ENCODE measurements at places on chromosomes 4 and X.

DNA sequence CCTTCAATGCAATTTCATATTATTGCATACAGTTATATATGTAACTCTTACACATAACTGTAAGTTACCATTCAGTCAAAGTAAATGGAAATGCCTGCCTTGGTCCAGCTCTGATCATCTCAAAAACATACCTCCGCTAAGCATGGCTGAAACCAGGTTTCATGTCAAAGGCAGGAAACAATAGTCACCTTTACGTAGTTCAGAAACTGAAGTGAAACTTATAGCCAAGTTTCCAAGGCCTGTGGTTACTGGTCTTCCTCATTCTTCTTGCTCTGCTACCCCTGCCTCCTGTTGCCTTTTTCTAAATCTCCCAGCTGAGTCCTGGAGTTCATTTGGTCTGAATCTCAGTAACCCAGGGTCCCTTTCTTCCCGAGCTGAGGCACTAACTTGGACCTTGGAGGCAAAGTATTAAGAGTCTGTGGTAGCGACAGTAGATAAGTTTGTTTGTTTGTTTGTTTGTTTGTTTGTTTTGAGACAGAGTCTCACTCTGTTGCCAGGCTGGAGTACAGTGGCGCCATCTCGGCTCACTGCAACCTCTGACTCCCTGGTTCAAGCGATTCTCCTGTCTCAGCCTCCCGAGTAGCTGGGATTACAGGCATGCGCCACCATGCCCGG is 30.8 kb downstream of the DAPP1 start:
- no peak for DNase-seq

DNA sequence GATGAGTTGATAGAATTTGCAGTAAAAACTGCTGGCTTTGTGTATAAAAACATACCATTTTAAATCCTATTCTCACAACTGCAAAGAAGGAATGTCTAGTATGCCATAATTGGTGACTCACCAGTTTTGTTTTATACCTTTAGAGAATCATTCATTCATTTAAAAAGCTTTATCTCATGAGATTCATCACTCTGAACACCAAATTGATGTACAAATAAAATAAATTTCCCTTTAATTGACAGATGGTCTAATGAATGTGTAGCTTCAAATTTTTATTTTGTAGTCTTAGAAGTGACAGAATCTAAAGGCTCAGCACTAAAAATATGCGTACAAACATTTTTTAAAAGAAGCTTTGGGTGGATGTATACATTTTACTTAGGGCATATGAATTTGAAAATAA is 492.5 kb downstream of the GALNTL6 start:
- DNase-seq, result no peak

GRCh38 chr4:54852054-54852453 is 194.3 kb downstream of the KIT start:
- no peak for DNase-seq

GRCh38 chr4:172143605-172144314 is 330.6 kb downstream of the GALNTL6 start:
- no peak for DNase-seq

DNA sequence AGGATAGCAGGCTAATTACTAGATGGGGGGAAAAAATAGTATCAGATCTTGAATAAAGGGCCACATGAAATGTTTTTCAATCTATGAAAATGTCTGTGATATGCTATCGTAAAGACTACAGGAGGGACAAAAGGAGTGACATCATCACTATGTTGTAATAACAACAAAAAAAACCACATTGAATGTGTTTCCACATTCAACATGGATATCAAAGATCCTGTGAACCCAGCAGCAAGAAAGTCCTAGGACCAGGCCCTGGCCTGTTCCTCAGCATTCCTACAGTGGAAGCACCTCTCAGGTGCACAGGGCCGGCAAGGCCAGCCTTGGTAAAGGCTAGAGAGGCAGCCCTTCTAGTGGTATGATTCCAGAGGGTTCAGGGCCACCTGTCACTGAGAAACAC is 118.3 kb downstream of the RELL1 start:
- DNase-seq, result no peak

DNA sequence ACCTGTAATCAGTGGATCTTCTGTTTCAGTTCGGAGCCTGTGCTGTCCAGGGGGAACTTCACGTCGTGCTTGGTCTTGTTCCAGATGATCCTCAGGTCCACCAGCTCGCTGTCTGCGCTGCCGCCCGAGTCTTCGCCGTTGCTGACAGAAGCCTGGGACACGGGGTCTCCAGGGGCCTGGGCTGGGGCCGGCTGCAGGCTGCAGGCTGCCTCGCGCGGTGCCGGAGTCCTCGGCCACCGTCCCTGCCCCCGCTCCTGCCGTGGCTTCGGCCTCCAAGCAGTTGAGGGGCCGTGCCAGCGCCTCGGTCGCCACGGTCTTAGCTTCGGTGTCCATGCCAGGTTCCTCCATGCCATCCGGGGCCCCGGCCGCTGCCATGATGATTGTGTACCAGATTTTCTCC is 37.3 kb upstream of the CCNI start:
- DNase-seq, result no peak

GRCh38 chrX:7690842-7691241 is 152.1 kb upstream of the VCX start:
- DNase-seq, result no peak

GRCh38 chr4:180084561-180084960 is 2158.6 kb upstream of the TENM3 start:
- no peak for DNase-seq

DNA sequence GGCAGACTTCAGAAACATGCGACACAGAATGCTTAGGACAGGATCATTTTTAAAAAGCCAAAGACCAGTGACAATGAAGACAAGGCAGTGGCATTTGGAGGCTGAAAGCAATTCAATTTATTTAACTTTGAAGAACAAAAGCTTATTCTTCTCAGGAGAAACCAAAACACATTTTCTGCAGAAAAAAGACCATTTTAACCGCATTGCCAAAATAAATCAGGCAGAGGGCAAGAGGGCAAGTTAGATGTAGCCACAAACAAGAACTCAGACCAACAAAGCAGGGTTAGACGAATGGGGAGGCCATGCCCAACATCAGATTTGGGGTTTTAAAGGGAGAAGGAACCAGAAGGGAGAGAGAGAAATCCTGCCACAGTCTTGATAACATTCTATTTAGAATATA is 58.9 kb downstream of the RELL1 start:
- DNase-seq, result no peak

GRCh38 chr4:156238171-156238570 is 284.5 kb upstream of the CTSO start:
- DNase-seq, result no peak

DNA sequence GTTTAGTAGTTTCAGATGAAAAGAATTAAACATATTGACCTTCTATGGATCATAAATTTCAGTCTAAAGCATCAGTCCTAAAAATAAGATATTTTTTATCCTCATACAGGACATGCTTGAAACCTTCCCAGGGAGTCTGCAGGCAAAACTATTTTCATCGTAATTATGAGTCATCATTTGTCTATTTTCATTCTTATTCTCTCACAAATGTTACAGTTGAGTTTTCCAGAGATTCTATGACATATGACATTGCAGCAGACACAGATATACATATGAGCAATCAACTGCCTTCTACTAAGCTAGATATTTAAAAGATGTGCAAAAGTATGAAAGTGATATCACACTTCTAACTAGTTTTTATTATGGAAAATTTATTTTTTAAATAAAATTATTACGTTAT is 398.0 kb downstream of the MAGEB5 start:
- DNase-seq, result no peak

Measured in stimulated activated CD4-positive, alpha-beta T cell treated with anti-CD3 and anti-CD28 coated beads, Interleukin-1b, Interleukin-23, amount 100 ng/mL, for 24 hours (primary cell).